HFFc6 (cell line): ENCODE measurements at places on chromosomes 7 and 10.

DNA sequence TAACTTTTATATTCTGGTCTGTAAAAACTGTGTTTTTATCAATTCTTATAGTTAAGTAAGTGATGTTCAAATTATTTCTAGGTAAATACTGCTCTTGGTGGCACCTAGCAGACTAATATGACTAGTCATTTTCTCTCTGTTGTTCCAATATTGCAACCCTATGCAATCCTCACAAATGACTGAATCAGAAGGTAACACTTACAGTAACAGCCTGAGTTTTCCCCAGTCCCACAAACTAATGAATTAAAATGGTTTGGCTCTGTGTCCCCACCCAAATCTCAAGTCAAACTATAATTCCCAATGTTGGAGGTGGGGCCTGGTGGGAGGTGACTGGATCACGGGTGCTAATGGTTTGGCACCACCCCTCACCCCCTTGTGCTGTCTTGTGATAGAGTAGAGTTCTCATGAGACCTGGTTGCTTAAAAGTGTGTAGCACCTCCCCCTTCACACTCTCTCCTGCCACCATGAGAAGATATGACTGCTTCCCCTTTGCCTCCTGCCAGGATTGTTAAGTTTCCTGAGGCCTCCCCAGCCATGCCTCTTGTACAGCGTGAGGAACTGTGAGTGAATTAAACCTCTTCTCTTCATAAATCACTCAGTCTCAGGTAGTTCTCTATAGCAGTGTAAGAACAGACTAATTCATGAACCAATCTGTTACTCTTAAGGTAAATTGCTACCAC lies 43.5 kb downstream of the MTPN start:
- peaks cover 55% of the 10 kb centered on the region for H3K4me1 ChIP-seq
- no peak overlapping the region for H3K4me3 ChIP-seq
- peak overlapping the region; percentile 9; the same call in 1 of the 2 replicates for H3K27ac ChIP-seq
- H3K27me3 ChIP-seq: no peaks in the 10 kb centered on the region
- no peak for DNase-seq

DNA sequence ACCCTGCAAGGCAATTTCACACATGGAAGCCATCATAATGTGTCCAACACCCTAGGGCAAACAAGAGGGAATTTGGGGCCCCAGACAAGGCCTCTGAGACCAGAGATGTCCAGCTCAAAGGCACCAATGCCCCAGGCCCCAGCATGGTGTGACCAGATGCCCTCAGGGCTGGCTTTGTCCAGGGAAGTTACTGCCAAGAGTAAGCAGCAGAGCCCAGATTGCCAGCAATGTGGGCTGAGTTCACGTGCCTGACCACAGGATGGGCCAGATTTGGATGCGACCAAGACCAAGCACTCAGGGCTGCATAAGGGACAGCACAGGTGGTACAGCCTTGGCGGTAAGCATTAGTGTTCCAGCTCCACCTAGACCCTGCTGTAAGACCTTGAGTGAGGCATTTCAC lies 12.7 kb downstream of the MYOF start:
- peak; percentile 51 for DNase-seq
- peak overlapping the region; percentile 95 for H3K27ac ChIP-seq
- peaks cover 6% of the 10 kb centered on the region for H3K27me3 ChIP-seq
- peaks cover 91% of the 10 kb centered on the region for H3K4me1 ChIP-seq

DNA sequence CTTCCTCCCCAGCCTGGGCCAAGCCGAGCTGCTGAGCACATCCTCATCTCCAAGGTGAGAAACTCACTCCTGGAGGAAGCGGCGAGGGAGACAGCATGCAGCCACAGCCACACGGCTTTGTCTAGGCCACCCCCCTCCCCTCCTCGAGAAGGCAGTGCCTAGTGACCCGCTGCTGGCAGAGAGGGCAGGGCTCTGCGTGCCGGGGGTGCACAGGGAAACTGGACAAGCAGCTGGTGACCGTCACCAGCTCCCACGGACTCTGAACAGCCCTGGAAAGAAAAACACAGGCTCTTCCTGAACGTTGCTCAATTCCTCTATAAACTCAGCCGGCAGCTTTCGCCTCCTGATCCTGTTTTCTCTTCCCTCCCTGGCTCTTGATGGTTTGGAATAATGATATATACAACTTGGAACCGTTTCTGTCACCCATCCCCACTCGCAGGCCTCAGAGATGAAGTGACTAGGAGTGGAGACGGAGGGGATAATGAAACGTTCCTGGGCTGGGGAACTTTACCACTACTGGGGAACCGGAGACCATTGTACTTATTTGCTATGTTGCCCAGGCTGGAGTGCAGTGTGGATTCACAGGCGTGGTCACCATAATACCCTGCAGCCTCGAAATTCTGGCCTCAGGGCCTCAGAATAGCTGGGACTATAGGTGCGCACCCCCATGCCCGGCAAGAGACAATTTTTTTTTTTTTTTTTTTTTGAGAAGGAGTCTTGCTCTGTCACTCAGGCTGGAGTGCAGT lies 19.3 kb downstream of the PAPOLB start:
- H3K4me3 ChIP-seq: no peak overlapping the region
- DNase-seq: no peak
- peaks cover 16% of the 10 kb centered on the region for H3K27me3 ChIP-seq
- H3K27ac ChIP-seq: no peak overlapping the region
- H3K4me1 ChIP-seq: no peaks in the 10 kb centered on the region

- no peaks in the 10 kb centered on the region; the same call in none of the 2 replicates for H3K27me3 ChIP-seq
- no peaks in the 10 kb centered on the region for H3K36me3 ChIP-seq
- no peak for DNase-seq
- no peaks in the 10 kb centered on the region for H3K4me1 ChIP-seq
These were observed 188.3 kb upstream of the MEOX2 start for GRCh38 chr7:15874774-15875173.

GRCh38 chr10:110511734-110512449 lies 14.2 kb downstream of the DUSP5 start:
- peaks cover 34% of the 10 kb centered on the region for H3K27me3 ChIP-seq
- peak overlapping the region; percentile 46; the same call in 1 of the 2 replicates for H3K4me3 ChIP-seq
- H3K27ac ChIP-seq: peak overlapping the region; percentile 80
- no peak for DNase-seq
